ENCODE measurements at places on chromosomes 3 and 15. TPM values are rescaled to one million over a fixed set of nuclear protein-coding genes. Genes with fewer than 3 reads are reported as not detected.

KIF7 gene
- 5.0 TPM for total RNA-seq

MAN2C1 gene
- total RNA-seq, result 29.7 TPM

CDCP1 gene
- total RNA-seq, result 2.5 TPM

SLC22A13 gene
- under 0.01 TPM for total RNA-seq

LRRC15 gene
- 2.5 TPM for total RNA-seq

- DNase-seq, result no peak
Observed at GRCh38 chr3:119357190-119357589, 63.0 kb downstream of the ARHGAP31 start.

- no peak for DNase-seq
Observed at GRCh38 chr3:41405466-41405865, 206.2 kb downstream of the CTNNB1 start.

DNA sequence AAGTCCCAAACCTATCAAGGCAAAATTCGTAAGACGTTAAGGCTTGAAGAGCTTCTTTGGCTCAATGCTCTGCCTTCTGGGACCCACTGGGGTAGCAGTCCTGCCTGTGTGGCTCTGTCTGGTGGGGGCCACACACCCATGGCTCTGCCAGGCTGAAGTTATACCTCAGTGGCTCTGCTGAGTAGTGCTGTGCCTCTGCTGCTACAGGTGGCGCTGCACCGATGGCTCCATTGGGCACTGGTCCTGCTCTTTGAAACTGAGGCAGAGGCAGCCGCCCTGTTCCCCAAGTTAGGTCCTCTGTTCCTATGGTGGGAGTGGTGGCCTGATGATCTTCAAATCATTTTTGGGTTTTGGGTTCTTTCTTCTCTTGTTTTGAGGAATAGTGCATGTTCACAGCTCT, 68.0 kb upstream of the AP4E1 start:
- no peak for DNase-seq

DNA sequence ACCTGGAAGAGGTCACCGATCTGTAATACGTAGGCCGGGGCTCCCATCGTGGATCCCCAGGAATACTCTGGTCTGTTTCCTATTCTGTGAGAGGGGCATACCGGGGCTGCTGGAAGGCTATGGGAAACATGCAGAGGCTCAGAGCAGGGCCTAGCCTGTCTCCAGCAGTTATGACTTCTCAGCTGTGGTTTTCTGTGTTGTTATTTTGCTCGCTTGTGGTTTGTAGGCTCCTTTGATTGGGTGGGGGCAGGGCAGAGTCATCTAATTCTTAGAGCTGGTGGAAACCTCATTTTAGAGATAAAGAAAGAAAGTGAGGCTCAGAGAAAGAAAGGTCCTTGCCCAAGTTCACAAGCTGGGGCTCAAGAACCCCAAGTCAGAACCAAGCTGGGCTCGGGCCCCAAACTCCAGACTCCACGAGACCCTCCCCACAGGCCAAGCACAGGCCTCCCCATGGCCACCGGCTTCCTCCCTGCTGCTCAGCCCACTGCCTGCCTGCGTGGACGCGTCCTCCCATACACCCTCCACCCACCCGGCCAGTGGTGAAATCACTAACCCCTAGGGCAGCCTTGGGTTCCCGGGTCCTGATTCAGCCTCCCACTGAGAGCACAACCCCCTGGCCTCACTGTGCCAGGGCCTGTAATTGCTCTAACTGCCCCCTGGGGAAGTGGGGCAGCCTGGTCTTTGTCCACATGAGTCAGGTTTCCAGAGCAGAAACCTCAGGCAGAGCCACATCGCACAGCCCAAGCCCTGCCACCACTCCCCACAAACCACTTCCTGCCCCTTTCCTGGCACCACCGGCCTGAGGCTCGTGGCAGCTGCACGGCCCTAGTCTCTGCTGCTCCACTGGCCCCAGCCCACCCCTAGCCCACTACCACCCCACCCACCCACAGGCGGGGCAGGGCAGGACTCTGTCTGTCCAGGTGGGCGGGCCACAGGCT, 270.8 kb downstream of the UACA start:
- peak; percentile 81 for DNase-seq

DNA sequence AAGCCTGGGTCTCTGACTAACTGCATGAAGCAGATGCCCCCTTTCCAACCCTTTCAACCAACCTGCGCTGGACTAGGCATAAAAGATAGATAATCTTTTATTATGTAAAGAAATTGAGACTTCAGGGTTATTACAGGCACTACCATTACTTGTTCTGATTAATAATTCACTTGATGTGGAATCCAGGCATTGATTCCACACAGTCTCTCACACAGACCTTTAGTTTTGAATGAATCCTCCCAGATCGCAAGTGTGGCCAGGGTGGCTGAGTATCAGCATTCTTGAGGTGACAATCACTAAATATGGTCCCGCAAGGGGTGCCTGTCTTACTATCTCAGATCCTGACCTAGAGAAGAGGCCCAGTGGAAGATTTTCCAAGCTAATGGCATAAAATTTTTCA, 368.9 kb upstream of the ONECUT1 start:
- no peak for DNase-seq

DNA sequence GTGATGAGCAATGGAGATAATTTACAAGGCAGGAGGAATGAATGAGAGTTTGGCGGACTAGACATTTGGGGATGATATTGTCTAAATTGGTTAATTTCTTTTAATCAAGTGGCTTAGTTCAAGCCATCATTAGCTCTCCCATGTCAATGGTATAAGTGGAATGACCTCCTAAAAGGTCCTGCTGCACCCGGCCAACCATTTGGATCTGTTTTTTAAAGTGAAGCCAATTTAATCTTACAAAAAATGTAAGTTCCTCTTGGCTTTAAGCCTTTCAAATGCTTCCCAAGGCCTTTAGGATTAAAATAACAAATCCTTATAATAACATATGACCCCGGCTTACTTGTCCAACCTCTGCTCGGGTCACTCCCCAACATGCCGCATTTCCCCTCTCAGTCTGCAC, 484.4 kb upstream of the ADAMTS9 start:
- no peak for DNase-seq

GRCh38 chr3:158095111-158095813, 11.0 kb downstream of the SHOX2 start:
- no peak for DNase-seq

GRCh38 chr3:176428552-176428951, 768.7 kb downstream of the TBL1XR1 start:
- no peak for DNase-seq

DNA sequence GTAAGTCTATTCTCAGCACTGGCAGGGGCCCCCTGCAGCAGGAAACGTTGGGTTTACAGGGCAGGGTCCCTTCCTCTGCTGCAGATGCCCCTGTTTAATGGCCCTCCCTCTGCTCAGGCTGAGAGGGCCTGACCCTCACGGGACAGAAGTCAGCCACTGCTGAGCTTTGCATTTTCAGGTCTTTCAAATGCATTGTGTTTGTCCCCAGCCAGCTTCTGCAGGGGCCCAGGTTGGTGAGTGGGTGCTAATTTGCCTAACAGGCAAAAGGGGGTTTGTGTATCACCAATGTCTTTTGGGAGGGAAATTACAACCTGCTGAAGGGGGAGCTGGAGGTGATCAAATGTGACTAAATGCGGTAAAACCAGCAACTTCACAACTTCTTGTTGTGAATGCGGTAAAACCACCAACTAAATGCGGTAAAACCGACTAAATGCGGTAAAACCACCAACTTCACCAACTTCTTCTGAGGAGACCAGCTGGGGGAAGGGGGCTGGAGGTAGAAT, 44.8 kb upstream of the UBE2E1 start:
- DNase-seq, result no peak

- no peak for DNase-seq
Observed at GRCh38 chr3:44835684-44836083, 26.0 kb upstream of the TMEM42 start.

DNA sequence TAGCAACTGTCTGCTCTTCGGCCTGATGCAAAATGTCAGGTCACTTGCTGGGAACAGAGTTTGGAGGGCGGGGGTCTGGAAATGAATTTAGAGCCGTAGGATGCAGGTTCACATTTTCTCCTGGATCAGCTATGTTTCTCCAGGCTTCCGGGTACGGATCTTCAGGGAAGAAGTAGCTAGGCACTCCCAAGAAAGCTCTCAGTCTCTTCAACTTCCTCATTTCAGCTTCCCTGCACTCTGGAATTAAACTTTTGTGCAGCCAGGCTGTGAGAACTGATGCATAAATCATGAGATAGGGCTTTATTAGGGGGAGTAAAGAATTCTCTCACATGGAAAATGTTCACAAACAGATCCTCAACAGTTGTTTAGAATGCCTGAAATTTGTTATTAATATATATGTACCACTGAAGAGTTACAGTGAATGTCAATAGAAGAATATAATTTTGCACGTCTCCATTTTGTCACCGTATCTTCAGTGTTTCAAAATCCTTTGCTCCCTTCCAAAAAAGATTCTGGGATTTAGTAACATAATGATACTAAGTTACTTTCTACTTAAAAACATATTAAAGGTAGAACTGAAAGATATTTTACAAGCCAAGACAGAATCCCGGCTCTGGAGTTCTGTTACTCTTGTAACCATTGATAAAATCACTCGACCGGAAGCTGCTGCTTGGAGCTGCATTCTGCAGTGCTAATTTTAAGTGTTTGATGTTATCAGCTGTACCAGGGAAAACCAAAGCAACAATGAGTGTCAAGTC, 178.5 kb upstream of the P2RY1 start:
- DNase-seq, result no peak

All from IMR-90 (cell line).